ENCODE measurements at places on chromosomes 4 and X.

- no peak for DNase-seq
These were observed 16.8 kb upstream of the DMP1 start for GRCh38 chr4:87633243-87633642.

DNA sequence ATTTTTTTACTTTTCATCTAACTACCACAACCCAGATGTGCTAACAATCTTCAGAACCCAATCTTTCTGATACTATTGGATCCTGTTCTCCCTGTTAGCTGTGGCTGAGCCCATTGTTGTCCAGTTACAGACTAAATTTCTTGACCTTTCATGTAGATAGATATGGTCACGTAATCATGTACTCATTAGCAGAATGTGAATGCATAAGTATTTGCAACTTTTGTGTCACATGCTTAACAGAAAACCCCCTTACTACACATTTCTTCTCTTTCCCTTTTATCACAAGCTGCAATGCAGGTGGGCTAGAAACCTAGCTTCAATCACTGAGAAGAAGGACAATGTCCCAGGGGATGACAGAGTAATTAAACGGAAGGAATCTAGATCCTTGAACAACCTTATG, 13.1 kb upstream of the FAM13A start:
- no peak for DNase-seq

- DNase-seq: no peak
These were observed 8.4 kb downstream of the TLR10 start for GRCh38 chr4:38774181-38774955.

DNA sequence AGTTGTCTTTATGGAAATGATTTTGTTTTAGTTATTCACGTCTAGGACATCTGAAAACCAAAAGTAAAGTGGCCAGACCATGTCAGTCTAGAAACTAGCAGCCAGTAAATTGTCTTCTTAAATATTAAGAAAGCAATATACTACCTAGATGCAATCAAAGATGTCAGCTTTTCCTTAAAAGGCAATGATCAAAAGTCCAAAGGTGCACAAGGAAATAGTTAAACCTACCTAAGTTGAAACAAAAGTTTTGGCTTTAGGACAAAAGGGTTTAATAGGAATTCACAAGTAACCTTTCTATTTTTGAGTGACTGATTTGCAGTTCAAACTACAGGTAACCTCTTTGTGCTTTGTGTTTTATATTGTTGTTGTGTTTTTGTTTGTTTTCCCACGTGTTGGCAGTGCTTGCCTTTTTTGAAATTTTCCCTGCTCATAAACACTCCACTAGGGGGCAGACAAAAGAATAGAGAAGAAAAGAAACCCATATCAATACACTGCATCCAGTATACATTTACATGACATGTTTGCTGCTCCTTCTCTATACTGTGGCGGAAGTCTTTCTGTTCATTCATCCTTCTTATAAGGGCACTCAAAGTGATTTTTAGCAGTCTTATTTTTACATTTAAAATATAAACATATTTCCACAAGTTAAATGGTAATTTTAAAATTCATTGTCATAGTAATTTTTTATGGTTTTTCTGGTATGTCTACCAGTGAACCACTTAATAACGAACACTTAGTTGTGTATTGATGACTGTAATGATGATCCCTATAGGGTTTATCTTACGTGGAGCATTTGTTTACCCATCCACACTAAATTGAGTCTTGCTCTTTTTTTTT, 62.7 kb downstream of the GAB1 start:
- DNase-seq: peak; percentile 51

DNA sequence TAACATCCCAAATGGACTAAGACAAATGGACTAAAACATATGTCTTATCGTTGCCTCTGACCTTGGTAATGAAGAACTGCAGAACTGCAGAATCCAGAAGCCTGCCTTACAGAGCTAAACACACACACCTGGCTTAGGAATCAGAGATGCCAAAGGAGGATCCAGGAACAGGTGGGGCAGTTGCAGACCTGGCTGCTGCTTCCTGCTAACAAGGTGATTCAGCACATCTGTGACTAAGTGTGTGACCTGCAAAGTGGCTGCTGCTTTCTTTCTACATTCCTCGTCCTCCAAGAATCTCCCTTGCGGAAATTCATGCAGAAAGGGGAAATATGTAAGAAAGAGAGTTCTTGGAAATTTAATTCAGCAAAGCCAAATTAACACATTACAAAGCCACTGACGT, 96.8 kb upstream of the NLGN4X start:
- no peak for DNase-seq

- DNase-seq: no peak
These were observed 174.9 kb upstream of the BANK1 start for GRCh38 chr4:101615652-101616051.

- DNase-seq: no peak
These were observed 1.3 kb downstream of the LDB2 start for GRCh38 chr4:16896881-16897750.

- DNase-seq: no peak
These were observed 104.3 kb downstream of the RTL9 start for GRCh38 chrX:110462957-110463356.
